Iris pigment epithelial cell (primary cell): ENCODE measurements at places on chromosomes 3 and 15.
A peak's percentile ranks its signal among the peaks of the same experiment; 100 is the strongest.

- DNase-seq = no peak
These were observed 546.4 kb upstream of the PPP2R3A start for GRCh38 chr3:135419155-135419554.

GRCh38 chr15:98980899-98981228 lies 26.7 kb downstream of the PGPEP1L start:
- no peak for DNase-seq

- no peak for DNase-seq
These were observed 30.5 kb downstream of the NKIRAS1 start for GRCh38 chr3:23886311-23886710.

- no peak for DNase-seq
These were observed 56.3 kb downstream of the PLCL2 start for GRCh38 chr3:16940769-16941700.

GRCh38 chr3:159645874-159646273 lies 342.8 kb upstream of the IL12A start:
- no peak for DNase-seq

GRCh38 chr3:141550926-141551665 lies 64.3 kb downstream of the RASA2 start:
- DNase-seq = no peak

GRCh38 chr3:134711284-134711683 lies 60.5 kb upstream of the KY start:
- DNase-seq = peak; percentile 7

GRCh38 chr15:33398555-33398954 lies 87.8 kb downstream of the RYR3 start:
- no peak for DNase-seq

DNA sequence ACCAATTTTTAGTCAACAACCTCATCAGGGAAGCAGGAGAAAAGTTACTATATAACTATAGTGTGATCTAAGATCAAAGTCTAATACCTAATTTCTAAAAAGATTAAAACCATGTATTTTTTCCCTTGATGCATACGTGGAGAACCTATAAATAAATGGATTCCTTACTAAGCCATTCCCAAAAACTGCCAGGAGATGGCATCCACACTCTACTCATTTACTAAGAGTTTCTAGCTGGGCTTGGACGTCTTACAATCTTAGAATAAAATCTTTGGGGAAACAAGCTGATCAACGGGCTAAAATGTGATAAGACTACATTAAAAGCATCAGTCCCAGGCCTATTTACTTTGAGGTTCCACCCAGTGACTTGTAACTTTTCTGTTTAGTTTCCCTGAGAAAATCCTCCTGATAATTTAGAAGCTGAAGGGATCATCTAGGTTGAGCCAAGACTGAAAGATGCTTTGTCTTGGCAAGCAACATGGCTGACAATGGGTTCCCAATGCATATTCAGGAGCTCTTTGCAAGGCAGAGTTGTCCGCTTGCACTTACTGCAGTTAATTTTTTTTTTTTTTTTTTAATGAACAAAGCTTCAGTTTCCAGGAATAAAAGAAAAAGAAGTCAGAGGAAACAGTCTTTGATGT lies 85.5 kb upstream of the FGF12 start:
- peak; percentile 70 for DNase-seq

DNA sequence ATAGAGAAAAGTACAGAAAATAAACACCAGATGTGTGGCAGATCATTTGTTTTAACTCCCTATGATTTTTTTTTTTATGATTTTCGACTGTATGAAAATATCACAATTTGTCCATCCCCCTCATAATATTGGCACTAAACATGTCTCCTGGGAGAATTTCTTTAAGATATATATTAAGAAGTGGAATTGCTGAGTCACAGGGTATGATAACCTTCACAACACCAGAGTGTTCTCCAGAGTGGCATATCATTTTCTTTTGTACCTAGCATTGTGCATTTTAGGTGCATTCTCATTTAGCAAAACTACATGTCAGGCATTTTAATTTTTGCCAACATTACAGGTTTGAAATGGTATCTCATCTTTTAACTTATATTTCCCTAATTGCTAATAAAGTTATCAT lies 170.9 kb downstream of the FRMD5 start:
- DNase-seq = peak; percentile 17

DNA sequence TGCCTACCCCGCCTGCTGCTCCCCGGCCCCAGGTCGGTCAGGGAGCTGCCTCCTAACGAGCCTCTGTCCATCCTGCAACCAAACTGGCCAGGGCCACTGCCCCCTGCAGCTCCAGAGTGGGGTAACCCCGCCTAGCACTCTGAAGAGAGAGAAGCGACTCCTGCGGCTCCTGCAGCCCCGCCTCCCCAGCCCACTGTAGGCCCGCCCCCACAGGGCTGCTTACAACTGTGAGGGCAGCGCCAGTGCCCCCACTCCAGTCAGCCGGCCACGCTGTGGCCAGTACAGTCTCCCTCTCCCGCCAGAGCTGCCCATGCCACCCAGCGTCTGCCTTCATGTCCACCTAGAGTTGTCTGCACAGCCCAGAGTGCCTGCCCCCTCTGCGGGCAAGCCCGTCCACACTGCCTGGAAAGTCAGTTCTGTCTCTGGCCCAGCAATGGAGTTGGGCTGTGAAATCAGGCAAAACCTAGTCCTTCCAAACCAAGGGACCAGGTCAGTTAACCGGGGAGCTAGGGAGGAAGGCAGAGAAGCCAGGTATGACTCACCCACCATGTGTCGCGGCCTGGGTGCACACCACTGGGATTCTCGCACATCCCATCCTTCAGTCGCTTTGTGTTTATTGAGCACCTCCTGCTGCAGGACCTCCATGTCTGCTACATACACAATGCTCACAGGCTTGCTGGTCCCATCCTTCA lies 2.4 kb downstream of the UCN2 start:
- peak; percentile 49 for DNase-seq

DNA sequence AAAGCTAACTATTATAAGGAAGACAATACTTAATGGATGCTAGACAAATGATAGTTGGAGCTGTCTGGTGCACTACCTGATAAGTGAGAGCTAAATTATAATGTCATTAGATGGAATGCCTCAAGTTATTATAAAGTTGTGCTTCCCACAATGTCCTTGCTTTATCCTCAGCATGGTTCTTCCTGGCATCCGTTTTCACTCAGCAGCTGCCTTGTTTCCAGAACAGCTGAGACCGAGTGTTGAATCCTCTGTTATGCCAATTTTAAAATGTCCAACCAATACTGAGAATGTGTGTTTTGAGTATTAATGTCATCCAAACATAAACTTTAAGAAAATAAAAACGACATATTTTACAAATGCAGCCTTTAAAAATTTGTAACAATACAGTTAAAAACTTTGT lies 286.7 kb upstream of the SOX2 start:
- no peak for DNase-seq

GRCh38 chr3:146540236-146540635 lies 4.2 kb downstream of the PLSCR1 start:
- no peak for DNase-seq

DNA sequence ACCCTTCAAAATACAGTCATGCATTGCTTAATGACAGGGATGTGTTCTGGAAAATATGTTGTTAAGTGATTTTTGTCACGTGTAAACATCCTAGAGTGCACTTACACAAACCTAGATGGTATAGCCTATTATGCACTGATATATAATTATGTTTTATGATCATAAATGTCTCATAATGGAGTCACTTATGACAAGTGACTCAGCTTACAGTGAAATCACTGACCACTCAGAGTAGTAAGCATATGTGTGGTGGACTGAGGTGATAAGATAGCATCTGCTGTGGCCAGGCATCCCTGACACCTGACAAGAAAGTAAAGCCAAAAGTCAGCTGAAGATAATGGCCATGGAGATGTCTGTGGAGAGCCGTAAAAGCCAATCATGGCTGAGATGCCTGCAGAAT lies 5.4 kb downstream of the ACAD11 start:
- no peak for DNase-seq

DNA sequence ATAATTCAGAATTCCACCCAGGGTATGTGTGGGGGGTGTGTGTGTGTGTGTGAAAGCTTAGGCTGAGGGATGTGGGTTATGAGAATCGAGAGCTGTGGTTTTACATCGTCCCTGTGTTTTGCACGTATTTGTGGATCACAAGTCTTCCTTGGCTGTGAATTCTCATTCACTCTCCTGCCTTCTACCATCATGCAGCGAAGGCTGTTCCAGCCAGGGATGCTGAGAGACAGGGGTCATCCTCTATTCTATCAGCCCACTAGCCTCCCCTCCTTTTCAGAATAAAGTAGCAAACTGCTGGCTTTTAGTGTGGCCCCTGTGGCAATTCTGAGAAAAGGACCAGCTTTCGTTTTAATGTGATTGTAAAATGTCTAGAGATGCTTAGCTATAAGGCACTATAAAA lies 460.6 kb upstream of the NR2F2 start:
- peak; percentile 34 for DNase-seq

GRCh38 chr3:138448631-138449030 lies 14.2 kb downstream of the ESYT3 start:
- DNase-seq = no peak

DNA sequence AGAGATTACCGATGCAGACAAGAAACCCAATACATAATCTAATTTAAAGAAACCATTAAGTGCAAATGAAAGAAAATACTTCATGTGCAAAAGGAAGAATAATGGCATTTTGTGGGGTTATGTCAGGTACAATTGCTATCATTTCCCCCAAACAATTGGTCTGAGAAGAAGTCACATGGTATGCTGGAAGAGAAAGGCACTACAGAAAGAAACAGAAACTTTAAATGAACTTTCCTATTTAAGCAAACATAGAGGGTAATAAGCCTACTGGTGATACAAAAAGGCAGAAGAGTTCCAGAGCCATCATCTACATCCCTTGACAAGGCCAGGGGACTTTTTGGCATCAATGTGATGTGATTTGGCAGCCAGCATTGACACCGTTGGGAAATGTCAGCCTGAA lies 302.4 kb upstream of the WNT5A start:
- no peak for DNase-seq

DNA sequence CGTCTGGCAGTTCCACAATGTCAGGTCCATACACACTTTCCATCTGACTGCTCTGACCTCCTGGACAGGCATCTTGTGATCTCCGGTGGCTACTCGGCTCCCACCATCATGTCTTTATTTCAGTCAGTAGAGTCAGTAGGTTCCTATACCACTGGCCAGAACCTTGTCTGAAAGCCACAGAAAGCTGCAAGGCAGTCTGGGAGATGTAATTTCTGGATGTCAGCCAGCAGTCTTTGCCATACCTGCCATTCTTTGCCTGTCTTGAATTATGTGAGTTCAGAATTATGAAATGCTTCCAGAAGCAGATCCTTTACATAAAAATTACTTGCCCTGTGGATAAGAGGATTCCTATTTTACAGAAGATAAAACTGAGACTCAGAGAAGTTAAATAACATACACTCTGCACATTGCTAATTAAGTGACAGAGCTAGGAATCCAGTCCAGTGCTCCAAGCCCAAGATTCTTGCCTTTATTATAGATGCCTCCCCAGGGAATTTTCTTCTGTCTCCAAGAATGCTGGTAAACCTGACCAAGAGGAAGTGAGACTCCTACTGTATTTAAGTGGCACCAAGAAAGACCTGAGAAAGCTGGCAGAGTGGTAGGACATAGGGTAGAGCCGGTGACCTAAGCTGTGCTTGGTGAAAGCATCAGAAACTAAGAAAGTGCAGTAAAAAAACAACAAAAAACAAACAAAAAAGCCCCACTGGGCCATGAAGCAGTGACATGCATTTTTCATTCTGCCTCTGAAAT lies 75.6 kb downstream of the IQCH start:
- DNase-seq = peak; percentile 19

- peak; percentile 57 for DNase-seq
These were observed 14.9 kb downstream of the SIAH2 start for GRCh38 chr3:150747886-150748683.

DNA sequence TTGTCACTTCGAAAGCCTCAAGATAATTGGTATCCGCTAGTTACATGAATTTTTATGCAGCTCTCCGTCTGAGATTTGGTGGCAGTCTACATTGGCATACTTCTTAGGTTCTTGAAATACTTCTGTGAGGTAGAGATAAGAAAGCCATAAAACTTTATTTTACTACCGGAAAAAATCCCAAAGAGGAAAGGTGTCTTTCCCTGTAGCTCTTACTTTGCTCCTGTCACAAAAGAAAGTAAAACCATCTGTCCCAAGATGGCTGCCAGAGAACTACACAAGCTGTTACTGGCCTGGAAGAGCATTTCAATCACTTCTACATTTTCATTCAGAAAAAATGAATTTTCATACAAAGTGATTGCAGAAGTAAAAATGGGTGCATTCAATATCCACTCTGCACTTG lies 214.8 kb upstream of the ST8SIA2 start:
- no peak for DNase-seq

DNA sequence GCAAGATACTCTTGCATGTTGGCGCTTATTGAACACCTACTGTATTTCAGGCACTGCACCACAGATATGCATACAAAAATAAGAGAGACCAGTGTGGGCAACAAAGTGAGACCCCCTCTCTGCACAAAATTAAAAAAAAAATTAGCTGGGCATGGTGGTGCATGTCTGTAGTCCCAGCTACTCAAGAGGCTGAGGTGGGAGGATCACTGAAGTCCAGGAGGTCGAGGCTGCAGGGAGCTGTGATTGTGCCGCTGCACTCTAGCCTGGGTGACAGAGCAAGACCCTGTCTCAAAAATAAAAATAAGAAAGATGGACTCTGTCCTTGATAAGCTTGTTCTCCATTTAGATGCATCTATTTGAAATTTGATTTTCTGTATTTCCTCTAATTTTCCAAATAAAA lies 20.8 kb downstream of the FEM1B start:
- no peak for DNase-seq

- no peak for DNase-seq
These were observed 1.4 kb upstream of the CRABP1 start for GRCh38 chr15:78338781-78339180.

GRCh38 chr3:39147711-39148434 lies 5.5 kb downstream of the CSRNP1 start:
- DNase-seq = peak; percentile 82

GRCh38 chr15:68781217-68781616 lies 39.5 kb downstream of the ANP32A start:
- no peak for DNase-seq

DNA sequence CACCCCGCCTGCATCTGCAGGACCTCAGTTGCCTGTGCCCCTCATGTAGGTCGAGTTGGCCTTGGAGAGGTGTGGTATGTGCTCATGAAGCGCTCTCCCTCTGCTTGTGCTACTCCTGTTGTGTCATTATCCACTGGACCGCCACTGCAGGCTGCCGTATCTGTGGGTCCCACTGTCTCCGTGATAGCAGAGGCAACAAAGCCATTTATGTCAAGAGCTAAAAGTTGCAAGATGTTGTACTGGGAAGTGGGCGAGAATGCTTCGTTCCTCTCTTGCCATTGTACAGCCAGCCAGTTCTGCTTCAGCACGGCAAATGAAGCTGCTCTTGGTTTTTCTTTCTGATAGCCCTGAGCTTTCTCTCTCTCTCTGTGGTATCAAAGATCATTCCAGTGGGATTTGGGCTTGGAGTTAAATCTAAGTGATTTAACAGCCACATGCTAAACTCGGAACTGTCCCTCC lies 89.0 kb downstream of the TMEM212 start:
- DNase-seq = no peak
